ENCODE measurements at places on chromosomes 2 and 18. TPM values are rescaled to one million over a fixed set of nuclear protein-coding genes. Genes with fewer than 3 reads are reported as not detected.

GKN2 gene
- not detected for total RNA-seq

LDLRAD4 gene
- 5.8 TPM for total RNA-seq

PLEK gene
- total RNA-seq = not detected

LOXL3 gene
- 4.2 TPM for total RNA-seq

ERFE gene
- total RNA-seq = 113 TPM

CXCR2 gene
- total RNA-seq = not detected

SERPINB10 gene
- total RNA-seq = not detected

CPSF3 gene
- total RNA-seq = 39.0 TPM

C2orf15 gene
- 6.7 TPM for total RNA-seq

CKAP2L gene
- total RNA-seq = 2.5 TPM

SPDYA gene
- total RNA-seq = 0.34 TPM

CRYGC gene
- total RNA-seq = not detected

GRCh38 chr2:170782673-170783072, 12.5 kb downstream of the ERICH2 start:
- DNase-seq = no peak

DNA sequence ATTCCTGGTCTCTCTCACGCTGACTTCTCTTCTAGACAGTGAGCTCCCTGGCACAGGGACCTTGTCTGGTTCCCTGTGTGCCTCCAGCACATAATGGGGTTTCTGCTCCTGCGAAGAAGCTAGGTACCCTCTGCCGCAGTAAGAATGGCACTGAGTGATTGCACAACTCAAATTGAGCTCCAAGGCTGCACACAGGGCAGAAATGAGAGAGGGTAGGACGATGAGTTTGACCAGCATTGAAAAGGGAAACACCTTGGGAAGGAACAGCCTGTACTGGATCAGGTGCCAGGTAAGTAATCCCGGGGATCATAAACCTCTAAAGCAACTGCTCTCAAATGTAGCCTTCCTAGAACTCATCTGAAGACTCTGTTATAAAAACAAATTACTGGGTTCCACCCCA, 21.0 kb upstream of the MSGN1 start:
- no peak for DNase-seq

- no peak for DNase-seq
Observed at GRCh38 chr18:3029215-3029952, 16.4 kb upstream of the LPIN2 start.

- DNase-seq = no peak
Observed at GRCh38 chr2:69964353-69964841, 3.0 kb upstream of the ASPRV1 start.

DNA sequence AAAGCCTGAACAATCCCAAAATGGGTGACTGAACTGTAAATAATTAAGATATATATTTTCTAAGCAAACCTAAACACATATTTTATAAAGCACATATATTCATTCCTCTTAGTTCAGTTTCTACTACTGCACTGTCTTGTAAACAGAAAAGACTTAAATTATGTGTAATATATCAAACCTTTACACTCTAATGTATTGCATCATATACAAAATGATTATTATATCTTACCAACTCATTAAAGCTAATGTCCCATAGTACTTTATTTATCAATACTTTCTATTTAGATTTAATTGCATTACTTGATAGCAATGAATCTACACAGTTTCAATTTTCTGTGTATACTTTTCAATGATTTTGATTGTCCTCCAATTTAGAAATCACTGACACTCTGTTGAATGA, 111.0 kb downstream of the TMEM247 start:
- no peak for DNase-seq

- DNase-seq = no peak
Observed at GRCh38 chr2:11953258-11953657, 206.8 kb downstream of the LPIN1 start.

DNA sequence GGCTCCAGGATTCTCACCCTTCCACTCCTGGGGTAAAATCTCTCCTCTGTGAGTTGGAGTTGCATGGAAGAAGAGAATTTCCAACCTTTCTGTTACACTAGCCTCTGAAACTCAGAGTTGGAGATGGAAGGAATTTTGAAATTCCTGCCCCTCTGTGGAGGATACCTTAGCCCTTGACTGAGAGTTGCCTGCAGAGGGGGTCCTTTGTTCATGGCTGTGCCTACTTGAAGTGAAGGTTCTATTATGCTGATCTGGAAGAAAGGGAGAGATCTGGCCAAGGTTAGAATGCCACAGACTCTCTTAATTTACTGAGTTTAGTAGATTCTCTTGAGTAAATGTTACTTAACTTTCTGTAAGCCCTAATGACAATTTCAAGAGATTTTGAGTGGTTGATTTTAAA, 626.6 kb upstream of the GYPC start:
- no peak for DNase-seq

GRCh38 chr2:49687918-49688317, 533.6 kb upstream of the FSHR start:
- no peak for DNase-seq

- DNase-seq = no peak
Observed at GRCh38 chr2:213202011-213202410, 50.6 kb upstream of the IKZF2 start.

- DNase-seq = no peak
Observed at GRCh38 chr2:31049264-31049663, 89.0 kb downstream of the GALNT14 start.

GRCh38 chr2:239876271-239876947, 148.7 kb downstream of the NDUFA10 start:
- DNase-seq = no peak

GRCh38 chr2:86615596-86615995, 8.1 kb downstream of the RNF103 start:
- no peak for DNase-seq

DNA sequence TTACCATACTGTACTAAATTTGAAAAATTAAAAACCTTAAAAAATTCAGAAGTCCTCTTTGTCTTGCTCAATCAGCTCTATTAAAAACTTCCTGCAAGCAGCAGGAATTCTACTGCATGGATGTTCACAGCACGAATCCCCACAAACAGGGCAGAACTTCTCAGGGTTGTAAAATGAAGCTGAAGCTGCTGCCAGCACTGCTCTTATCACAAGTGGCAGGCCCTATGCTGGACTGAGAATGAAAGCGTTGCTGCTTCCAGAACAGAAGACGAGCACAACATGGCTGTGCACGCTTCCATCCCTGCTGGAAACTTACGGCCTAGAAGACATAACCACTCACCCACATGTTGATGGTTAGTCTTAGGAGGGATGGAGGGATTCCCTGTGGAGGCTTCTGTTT, 134.0 kb downstream of the RAB3GAP1 start:
- DNase-seq = no peak

DNA sequence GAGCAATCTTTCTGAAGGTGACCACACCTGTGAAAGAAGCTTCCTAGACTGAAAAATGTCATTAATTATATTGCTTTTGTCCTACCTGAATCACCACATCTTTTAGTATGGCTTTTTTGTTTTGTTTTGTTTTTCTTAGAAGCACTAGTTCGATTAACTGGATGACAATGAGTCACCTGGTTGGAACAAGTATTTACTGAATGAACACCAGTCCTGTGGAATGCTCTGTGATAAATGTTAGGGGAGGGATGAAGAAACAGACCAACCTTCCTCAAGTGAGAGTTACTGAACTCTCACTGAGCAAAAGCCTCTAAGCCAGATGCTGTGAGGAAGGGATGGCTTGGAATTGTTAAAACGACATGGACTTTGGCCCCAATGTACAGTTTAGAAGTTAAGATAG, 26.8 kb upstream of the DCC start:
- peak; percentile 60 for DNase-seq

- peak; percentile 69 for DNase-seq
Observed at GRCh38 chr2:61707984-61708852, 145.6 kb downstream of the FAM161A start.

GRCh38 chr2:12554224-12555011, 162.3 kb upstream of the TRIB2 start:
- DNase-seq = no peak

- DNase-seq = peak; percentile 83
Observed at GRCh38 chr2:8803658-8804379, 33.6 kb downstream of the KIDINS220 start.

DNA sequence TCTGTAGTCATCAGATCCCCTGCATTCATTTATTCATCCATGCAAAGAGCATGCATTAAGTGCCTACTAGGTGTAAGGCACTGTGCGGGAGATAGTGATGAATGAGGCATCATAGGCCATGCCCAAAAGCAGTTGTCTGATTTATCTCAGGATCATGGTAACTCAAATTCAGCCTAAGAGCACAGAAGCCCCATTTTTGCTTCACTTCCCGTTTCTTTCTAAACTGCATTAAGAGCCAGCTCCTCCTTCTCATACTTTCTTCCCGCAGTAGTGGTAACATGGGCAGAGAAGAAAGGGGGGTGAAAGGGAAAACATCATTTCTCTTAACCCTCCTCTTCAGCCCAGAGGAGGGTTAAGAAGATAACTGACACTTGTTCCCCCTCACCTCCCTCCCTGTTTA, 2.9 kb downstream of the GPR45 start:
- DNase-seq = no peak

DNA sequence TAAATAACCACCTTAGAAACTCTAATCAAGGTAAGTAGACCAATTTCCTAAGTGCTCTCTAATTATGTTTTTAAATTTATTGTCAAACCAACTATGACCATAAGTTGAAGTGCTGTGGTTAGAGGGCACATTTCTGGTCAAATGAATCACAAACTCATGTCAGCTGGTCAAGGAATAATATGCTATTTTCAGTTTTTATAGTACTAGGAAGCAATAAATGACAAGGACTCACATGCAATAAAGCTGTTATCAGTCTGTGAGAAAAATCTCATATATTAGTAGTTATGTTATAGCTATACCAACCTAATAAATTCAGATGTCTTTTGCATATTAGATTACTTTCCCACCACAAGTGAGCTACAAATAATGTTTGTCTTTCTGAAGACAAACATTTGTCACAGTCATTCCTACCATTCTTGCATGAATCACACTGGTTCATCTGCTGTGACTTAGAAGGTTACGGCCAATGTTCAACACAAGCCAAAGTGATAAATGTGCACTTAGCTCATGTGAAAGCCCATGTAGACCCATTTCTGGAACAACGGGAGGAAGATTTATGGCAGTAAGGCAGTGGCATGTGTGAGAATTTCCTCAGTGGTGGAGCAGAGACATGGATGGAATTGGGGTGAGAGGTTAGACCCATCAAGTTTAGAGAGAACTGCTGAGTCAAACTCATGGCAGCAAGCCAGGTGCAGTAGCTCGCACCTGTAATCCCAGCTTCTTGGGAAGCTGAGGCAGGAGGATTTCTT, 27.4 kb upstream of the CCNYL1 start:
- DNase-seq = peak; percentile 89

DNA sequence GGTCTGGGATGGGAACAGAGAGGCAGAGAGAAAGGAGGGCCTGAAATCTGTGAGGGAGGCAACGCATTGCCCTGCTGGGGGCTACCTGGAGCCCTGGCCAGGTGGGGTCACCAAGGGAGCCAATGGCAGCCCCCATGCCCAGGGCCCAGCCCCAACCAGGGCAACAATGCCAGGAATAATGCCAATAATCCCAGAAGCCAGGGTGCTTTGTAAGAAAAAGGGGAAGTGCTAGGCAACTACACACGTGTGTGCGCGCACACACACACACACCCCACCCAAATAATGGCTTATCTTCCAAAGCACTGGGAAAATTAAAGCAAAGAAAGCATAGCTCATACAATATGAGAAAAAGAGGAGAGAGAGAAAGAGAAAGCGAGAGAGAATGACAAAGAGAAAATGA, 7.0 kb upstream of the CLEC4F start:
- no peak for DNase-seq

DNA sequence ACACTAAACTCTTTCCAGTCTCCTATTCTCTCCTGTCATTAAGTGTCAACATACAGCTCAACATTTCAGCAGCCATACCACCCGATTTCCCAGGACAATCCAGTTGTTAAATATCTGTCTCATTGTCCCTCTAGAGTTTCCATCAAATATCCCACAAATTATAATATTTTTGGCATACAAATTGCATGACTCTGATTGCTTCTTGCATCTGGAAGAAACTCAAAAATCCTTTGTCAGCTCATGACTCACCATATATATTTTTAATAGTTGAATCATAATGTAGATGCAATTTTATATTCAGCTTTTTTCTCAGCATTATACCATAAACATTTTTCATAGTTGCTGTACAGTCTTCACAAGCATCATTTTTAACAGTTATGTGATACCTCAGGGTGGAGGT, 7.2 kb downstream of the SLC30A3 start:
- no peak for DNase-seq

DNA sequence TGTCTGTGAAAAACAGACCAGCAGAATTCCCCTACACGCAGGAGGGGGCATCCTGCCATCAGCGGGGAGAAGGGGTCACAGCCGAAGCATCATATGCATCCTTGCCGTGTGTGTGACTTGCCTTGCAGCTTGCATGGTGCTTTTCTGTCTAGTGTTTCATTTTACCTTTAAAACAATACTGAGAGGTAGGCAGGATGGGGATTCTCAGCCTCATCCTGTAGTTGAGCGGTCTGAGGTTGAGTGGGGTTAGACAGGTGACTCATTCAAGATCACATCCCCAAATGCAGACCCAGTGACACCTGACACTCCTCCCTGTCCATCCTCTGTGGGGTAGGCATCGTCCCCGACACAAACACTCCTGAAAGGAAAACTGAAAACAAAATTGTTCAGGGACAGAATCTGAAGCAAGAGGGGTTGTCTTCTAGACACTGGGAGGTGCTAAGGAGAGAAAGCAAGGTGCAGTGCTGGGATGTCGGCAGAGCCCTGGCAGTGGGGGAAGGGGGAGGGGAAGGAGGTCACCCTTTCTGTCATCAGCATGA, 7.9 kb downstream of the ARL4C start:
- no peak for DNase-seq

DNA sequence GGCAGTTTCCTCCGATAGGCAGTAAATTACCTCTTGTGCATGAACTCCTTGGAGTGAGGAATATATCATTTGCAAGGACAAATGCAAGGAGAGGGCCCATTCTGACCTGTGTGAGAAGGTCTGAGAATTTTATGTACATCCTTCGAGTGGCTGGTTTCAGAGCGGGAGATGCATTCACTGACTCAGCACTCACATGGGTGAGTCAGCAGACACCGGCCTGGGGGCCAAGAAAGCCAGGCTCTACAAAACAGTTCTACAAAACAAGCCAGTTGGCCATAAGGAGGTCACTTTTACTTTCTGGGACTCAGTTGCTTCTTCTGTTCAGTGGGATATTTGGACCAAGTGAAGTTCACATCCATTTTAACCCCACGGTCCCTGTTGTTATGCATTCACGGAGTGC, 35.3 kb downstream of the CYP26B1 start:
- DNase-seq = peak; percentile 16

DNA sequence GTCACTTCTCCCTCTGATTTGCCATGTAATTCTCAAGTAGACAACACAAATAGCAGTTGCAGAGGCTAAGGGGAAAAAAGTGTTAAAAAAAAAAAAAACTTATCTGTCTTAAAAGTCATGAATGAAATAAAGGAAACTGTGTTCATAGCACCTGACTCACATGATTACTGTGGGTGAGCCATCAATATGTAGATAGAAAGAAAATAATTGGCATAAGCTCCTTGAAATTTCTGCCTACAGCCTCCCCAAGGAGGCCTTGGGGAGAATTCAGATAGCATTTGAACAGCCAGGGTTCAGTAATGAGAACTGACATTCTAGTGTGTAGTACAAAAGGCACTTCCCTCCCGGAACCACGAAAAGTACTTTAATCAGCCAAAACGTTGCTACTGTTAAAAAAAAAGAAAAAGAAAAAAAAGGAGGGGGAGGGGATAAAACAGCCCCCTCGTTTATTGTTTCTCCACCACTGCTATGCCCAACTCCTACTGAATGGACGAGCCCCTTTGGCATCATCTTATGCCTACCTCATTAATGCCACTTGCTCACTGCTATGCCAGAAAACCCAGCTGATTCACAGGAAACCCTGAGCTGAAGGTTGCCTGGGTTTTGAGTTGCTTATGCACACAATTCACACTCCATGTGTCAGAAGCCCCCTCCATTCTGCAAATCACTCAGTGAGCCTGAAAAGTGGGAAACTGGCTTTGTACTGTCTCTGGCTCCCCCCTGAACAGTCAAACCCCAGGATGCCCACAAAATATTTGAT, 65.5 kb upstream of the KLF7 start:
- DNase-seq = no peak
